Stimulated activated CD4-positive, alpha-beta T cell treated with anti-CD3 and anti-CD28 coated beads, Interleukin-1b, Interleukin-23, amount 100 ng/mL, for 48 hours (primary cell): ENCODE measurements at places on chromosomes 5 and 9.

GRCh38 chr5:143947313-143947712, 135.4 kb downstream of the HMHB1 start:
- no peak for DNase-seq

DNA sequence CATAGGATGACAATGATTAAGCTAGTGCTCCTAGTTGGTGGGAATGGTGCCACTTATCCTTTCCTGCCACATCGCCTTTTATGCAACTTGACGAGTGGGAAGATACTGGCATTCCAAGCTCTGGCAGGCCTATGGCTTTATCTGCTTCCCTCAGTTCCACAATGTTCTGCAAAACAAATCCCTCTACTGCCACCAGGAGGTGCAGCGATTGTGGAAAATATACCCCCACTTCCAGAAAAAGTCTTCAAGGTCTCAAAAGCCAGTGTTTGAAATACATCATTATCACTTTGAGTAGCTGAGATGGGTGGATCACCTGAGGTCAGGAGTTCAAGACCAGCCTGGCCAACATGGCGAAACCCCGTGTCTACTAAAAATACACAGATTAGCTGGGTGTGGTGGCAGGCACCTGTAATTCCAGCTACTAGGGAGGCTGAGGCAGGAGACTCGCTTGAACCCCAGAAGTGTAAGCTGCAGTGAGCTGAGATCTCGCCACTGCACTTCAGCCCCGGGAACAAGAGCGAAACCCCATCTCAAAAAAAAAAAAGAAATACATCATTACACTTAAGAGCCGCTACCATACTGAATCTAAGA, 3.4 kb downstream of the CLINT1 start:
- DNase-seq: peak; percentile 8

- DNase-seq: no peak
Observed at GRCh38 chr9:130478152-130478551, 33.4 kb downstream of the ASS1 start.

- no peak for DNase-seq
Observed at GRCh38 chr9:87853302-87853701, 29.4 kb upstream of the SPATA31E1 start.

DNA sequence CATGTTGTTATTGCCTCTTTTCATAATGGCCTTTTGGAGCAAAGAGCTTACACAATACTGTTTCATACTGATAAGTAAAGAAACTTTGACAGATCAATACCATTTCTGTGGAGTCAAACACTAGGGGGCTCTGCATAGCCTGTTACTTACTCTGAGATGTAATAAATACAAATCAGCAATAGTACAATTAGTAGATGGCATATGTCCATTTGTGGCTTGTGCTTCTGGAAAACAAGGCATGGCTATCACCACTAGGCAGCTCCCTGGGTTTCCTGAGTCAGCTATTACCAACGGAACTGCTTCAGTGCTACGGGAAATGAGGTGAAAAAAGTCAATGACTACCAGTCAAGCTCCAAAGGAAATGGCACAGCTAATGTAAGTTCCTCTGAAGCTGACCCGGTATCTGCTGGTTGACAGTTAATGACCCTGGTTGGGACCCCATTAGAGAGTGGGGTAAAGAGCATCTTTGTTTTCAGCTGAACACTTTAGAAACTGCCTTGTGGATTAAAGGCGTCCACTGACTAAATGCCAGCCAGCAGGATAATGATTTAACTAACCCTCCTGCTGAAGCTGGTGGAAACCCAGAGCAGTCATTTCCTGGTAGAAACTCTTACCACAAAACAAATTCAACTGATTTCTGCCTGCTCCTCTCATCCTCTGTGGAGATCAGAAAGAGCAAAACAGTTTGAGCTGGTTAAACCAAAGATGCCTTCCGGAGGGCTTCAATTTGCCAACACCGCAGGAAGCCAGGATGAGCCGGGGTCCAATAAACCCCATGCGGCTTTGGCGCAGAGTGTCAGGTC, 69.0 kb upstream of the FAM169A start:
- peak; percentile 28 for DNase-seq

DNA sequence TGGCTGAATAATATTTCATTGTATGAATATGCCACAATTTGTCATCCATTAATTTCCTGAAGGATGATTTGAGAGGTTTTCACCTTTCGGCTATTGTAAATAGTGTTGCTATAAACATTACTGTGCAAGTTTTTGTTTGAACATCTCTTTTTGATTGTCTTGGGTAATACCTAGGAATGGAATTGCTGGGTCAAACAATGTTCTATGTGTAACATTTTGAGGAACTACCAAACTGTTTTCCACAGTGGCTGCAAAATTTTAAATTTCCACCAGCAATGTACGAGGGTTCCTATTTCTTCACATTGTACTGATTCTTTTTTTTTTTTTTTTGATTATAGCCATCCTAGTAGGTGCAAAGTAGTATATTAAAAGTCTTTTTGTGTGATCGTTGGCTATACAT, 63.8 kb upstream of the ANKH start:
- DNase-seq: no peak

- no peak for DNase-seq
Observed at GRCh38 chr5:96952118-96952750, 16.4 kb downstream of the LNPEP start.

DNA sequence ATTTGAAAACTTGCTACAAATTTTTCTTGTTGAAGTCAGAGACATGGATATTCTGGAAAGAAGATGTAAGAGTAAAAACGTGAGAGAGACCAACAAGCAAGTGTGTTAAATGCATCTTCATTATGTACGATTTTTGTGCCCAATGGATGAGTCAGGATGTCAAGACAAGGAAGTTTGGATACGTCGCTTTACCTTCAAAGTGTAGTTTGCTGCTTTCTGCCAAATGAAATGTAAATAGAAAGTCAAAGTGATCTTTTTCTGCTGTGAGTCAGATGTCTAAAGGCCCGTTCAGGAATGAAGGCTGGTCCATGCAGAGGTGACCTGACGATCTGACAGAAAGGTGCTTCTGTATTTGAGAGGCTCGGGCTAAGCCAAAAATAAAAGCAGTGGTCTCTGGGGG, 273.1 kb upstream of the PIK3R1 start:
- no peak for DNase-seq
